ENCODE measurements at places on chromosomes 5 and 9. TPM values are rescaled to one million over a fixed set of nuclear protein-coding genes. Genes with fewer than 3 reads are reported as not detected.

DNA sequence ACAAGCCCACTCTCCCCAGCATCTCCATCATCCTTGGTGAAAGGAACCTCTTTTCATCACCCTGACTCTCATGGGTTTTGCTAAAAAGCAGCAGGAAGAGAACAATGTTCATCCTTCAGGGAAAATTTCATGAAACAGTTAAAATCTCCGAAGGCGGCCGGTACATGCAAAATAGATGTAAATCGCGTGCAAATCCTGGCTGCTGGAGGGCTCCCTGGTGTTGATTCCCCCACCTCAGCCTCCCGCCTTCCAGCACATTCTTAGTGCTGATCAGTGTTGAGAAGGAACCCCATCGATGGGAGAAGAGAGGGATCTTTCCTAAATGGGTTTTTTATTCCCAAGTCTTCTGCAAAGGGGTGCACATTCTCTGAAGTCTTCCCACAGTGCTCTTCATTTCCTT is 8.7 kb upstream of the GFI1B start:
- DNase-seq: no peak

- no peak for DNase-seq
These were observed 60.3 kb downstream of the ZNF354C start for GRCh38 chr5:179120421-179120861.

DNA sequence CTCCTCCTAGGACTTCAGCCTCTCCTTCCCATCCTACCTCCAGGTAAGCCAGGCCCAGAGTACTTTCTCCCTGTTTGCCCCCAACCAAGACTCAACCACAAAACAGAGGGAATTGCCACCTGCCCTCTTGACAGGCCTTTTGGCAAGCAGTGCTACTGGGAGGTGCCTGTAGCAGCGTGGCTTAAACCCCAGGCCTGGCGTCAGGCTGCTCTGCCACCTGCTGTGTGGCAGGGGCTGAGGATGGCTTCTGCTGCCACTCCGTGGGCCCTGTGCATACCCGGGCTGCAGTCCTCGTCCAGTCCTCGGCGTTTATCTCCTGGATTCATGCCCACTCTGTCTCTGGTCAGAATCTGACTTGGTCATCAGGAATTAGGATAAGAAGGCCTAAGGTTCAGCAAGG is 163.1 kb downstream of the PAX5 start:
- no peak for DNase-seq

Gene FBP2
- total RNA-seq: not detected

- no peak for DNase-seq
These were observed 17.7 kb downstream of the MLLT3 start for GRCh38 chr9:20604562-20604961.

DNA sequence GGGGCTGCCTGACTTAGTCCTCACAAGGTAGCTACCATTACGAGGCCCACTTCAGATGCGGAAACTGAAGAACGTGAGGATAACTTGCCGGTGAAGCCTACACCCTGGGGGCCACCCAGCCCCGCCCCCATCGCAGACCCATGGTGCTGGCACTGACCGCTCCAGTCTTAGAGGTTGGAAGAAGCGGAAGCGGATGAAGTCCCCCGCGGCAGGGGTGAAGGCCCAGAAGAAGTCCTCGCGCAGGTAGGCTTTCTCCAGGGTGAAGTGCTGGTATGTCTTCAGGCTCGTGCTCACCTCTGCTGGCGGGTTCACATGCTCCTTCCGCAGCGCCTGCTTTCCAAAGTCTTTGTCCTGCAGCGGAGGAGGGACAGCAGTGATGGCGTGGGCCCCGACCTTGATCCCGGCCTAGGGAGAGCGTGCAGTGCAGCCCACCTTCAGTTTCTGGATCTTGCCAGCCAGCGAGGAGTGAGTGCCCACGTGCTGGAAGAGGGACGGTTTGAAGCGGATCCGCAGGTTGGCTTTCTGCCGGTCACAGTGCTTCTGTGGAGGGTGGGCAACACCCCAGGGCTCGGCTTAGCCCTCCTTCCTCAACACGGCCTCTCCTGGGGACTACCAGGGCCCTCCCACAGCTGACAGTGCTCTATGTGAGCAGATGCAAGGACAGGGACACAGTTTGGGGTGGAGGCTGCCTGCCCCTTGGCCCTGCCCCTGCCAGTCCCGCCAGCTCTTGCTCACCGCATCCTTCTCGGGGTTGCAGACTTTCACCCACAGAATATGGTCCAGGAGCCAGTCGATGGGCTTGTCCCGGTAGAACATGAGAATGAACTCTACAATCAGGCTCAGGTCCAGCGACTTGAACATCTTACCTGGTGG is 5.2 kb downstream of the LTC4S start:
- no peak for DNase-seq
